RPMI7951 (cell line): ENCODE measurements at places on chromosomes 4 and X. TPM values are rescaled to one million over a fixed set of nuclear protein-coding genes. Genes with fewer than 3 reads are reported as not detected.

DNA sequence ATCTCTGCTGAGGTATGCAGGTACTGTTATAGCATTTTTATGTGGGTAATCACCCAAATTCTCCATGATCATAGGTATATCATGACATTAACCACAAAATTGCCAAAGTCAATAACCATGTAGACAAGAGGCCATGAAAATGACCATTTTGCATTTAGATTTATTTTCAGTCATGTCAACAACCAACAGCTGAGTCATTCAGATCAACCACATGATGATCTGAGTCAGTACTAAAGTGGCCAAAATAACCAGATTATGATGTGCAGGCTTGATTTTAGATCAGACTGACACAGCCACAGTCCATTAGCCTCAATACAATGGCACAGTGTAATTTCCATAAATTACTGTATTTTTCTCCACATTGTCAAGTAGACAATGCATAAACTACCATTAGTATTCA, 240.5 kb downstream of the GRIA3 start:
- peak; percentile 53 for DNase-seq

- DNase-seq, result no peak
Observed at GRCh38 chr4:7423801-7424552, 10.8 kb downstream of the PSAPL1 start.

DNA sequence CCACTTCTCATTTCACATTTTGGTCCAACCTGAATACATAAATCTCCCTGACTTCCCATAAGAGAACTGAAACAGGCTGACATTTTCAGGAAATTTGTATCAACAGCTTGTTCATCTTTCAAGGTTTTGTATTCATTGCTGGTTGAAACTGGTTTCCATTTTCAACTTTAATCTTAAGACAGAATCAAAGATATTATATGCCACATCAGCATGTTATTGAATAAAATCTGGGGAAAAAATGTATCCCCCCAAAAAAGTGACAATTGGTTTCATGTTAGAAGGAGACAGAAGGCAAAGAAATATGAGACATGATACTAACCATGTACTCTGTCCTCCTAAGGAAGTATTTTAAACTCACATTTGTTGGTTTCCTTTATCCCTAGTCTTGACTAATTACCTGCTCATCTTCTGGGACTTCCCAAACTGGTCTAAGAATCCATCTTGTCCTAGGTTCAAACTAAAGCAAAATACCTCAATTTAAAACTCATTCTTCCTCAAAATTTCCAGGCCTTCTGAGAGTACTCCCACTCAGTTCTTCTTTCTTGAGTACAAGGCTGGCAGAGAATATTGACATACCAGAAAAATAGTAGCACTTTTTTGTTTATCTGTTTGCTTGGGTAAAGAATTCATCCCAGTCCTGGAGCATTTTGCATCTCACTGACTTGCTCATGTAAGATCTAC, 3.1 kb upstream of the ANTXR2 start:
- DNase-seq, result no peak

HMGN5 gene
- 1.2 and 3.4 TPM in 2 replicates for total RNA-seq

ATP11C gene
- total RNA-seq, result 11.0 and 19.9 TPM in 2 replicates

AMTN gene
- total RNA-seq, result not detected in 2 replicates

PRICKLE3 gene
- total RNA-seq, result 7.2 and 8.7 TPM in 2 replicates
